Adrenal gland (tissue), 19 donors: ENCODE measurements at places on chromosomes 13 and 19. TPM values are rescaled to one million over a fixed set of nuclear protein-coding genes. Genes with fewer than 3 reads are reported as not detected.
A peak's percentile ranks its signal among the peaks of the same experiment; 100 is the strongest.

The PPP5C gene
- 80.6 TPM for total RNA-seq

The ZNF45 gene
- 18.7 TPM for total RNA-seq

The RSPH6A gene
- total RNA-seq = 0.06 TPM

The HPN gene
- 0.69 TPM for total RNA-seq

- no peaks in the 10 kb centered on the region for H3K27me3 ChIP-seq
- peak overlapping the region; percentile 72 for H3K4me3 ChIP-seq
- peak overlapping the region; percentile 97 for H3K27ac ChIP-seq
- H3K4me1 ChIP-seq = peaks cover 53% of the 10 kb centered on the region
- DNase-seq = peak; percentile 64
Measured at GRCh38 chr19:3365093-3365835, 1.1 kb upstream of the NFIC start.

GRCh38 chr19:2060884-2061494 is 9.9 kb upstream of the MKNK2 start:
- no peaks in the 10 kb centered on the region for H3K36me3 ChIP-seq
- peak overlapping the region; percentile 99 for H3K27ac ChIP-seq
- no peaks in the 10 kb centered on the region for H3K27me3 ChIP-seq

GRCh38 chr13:58324161-58324560 is 692.6 kb downstream of the PCDH17 start:
- no peaks in the 10 kb centered on the region for H3K4me1 ChIP-seq
- no peaks in the 10 kb centered on the region for H3K27me3 ChIP-seq
- H3K27ac ChIP-seq = no peak overlapping the region
- DNase-seq = no peak
- no peak overlapping the region for H3K4me3 ChIP-seq
- H3K36me3 ChIP-seq = no peaks in the 10 kb centered on the region
